ENCODE measurements at places on chromosomes 6 and 20.

DNA sequence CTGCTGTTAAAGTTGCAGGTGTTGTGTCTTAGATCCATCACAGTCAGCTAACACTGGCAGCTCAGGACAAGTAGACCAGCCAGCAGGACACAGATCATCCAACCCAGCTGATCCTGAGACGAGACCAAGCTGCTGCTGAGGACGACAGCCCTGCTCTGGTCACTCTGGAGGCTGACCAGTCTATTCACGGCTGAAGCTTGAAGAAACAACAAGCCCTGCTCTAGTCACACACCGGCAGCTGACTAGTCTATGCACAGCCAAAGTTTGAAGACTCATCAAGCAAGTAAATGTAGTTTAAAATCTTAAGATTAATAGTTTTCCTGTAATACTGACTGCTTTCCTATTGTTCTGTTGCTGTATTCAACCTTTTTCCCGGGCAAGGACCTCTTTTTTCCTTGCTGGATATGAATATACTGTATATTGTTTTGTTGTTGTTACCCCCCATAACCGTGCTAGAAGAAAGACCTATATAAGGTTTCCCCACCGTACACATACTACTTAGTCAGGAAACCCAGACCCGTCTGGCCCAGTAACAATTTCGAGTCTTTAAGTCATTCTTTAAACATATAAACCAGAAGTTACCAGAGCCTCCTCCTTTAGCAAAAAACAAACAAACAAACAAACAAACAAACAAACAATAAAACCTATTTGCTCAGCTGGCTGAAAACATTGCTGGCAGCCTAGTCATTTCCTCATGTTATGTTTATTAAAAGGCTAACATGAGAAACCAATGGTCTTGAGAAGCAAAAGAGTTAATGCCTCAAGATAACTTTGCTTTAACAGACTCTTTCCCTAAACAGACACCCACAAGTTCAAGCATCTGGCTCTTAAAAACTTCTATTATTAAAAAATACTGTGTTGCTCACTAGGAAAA is 16.7 kb upstream of the GSTA3 start:
- DNase-seq, result no peak

- DNase-seq, result no peak
Measured at GRCh38 chr6:44022296-44022661, 105.0 kb downstream of the MRPL14 start.

GRCh38 chr6:40477246-40478126 is 109.7 kb downstream of the LRFN2 start:
- no peak for DNase-seq

- no peak for DNase-seq
Measured at GRCh38 chr6:82979657-82980056, 86.0 kb downstream of the UBE3D start.

DNA sequence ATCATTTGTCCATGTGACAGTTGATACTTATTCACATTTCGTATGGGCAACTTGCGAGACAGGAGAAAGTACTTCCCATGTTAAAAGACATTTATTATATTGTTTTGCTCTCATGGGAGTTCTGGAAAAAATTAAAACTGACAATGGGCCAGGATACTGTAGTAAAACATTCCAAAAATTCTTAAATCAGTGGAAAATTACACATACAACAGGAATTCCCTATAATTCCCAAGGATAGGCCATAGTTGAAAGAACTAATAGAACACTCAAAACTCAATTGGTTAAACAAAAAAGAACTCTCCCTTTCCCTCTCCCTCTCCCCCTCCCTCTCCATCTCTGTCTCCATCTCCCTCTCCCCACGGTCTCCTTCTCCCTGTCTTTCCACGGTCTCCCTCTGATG is 19.4 kb upstream of the EIF2S2 start:
- no peak for DNase-seq

GRCh38 chr6:69825904-69826303 is 29.1 kb upstream of the LMBRD1 start:
- peak; percentile 21 for DNase-seq

DNA sequence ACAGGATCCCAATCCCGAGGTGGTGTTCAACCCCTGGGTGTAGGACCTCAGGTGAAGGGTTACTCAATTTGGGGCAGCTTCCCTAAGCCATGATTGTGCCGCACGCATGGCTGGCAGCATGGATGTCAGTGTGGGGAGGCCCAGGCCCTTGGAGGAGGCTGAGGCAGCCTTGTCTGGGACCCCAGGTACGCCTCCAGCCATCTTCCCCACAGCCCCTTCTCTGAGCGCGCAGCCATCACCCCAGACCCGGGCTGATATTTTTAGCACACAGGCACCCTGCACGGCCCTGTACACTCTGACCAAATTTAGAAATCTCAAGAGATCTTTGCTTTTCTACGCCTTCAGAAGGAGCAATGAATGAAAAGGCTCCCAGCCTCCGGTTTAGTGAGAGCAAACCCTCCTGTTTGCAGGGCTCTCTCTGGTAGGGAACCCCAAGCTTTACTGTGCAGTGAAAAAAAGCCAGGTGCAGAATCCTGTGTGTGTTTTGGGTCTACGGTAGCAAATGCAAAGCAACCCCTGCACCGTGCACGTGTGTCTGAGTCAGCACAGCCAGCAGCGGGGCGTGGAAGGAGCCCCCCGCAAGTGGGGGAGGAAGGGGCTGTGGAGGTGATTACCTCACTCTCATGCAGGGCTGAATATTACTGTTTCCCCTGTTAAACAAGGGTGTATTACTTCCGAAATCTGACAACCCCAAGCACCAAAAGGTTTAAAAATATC is 44.3 kb downstream of the CTCFL start:
- no peak for DNase-seq

- no peak for DNase-seq
Measured at GRCh38 chr6:169886631-169887227, 135.3 kb downstream of the ERMARD start.

DNA sequence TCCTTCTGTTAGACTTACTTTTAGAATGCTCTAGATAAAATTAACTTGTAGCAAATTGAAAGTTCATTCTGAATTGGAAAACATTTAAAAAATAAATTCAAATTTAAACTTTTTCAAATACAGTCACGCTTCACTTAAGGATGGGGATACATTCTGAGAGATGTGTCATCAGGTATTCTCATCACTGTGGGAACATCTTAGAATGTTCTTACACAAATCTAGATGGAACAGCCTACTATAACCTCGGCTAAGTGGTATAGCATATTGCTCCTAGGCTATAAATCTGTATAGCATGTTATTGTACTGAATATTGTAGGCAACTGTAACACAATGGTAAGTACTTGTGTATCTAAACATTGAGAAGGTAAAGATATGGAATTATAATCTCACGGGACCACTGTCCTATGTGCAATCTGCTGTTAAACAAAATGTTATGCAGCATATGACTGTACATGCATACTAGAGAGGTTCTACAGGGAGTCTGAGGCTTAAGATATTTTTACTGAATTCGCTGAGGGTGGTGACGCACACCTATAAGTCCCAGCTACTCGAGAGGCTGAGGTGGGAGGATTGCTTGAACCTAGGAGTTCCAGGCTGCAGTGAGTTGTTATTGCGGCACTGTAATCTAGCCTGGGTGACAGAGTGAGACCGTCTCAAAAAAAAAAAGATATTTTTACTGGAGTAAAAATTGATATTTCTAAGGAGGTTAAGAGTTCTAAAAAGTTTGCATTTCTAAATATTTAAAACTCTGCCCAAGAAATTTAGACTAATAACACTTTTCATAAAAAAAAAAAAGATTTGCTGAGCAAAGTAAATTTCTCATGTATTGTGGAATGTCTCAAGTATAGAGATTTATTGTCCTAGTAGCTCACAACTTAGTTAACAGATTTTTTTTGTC is 87.3 kb upstream of the TULP1 start:
- no peak for DNase-seq

- no peak for DNase-seq
Measured at GRCh38 chr20:419556-420165, 11.6 kb downstream of the RBCK1 start.

Measured in fibroblast of skin of left quadriceps (primary cell).